CMK (cell line): ENCODE measurements at places on chromosomes 1 and 21.

GRCh38 chr1:82125119-82125518, 324.4 kb downstream of the ADGRL2 start:
- DNase-seq: no peak

DNA sequence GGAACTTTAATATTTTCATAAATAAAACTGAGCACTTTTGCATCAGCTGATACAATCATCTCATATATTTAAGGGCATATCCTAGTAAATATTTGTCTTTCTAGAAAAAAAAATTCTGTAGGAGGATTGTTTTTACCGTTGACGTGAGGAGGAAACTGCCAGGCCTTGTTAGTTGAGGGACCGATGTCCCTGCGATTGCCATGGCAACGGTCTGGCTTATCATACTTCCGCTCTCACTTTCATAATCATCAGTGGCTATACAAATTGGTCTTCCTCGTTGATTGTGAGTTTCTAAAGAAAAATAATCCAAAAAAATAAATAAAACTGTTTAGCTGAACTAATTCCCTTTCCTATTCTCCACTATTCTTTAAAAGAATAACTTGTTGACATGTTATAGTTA, 69.3 kb upstream of the ANGPTL3 start:
- DNase-seq: peak; percentile 76

DNA sequence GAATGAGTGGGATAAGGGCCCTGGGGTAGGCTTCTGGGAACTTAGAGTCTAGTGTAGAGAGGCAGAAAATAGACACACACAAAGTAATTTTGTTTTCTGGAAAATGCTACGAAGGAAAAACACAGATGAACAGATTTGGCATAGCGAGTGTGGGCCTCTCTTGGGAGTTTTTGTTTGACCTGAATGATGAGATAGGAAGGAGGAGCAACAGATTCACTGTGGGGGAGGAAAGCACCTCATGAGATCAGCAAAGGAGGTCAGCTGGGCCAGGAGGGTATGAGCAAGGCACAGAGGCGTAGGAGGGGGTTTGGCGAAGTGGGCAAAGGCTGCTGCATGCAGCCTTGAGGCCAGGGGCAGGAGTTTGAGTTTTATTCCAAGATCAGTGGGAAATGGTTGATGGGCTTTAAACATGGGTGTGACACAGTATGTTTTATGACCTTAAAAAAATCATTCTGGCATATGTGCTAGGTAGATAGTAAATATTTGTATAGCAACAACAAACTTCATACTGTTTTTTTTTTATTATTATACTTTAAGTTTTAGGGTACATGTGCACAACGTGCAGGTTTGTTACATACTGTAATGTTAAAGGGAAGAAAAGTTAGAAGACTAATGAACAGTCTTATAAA, 57.9 kb downstream of the FGGY start:
- no peak for DNase-seq

DNA sequence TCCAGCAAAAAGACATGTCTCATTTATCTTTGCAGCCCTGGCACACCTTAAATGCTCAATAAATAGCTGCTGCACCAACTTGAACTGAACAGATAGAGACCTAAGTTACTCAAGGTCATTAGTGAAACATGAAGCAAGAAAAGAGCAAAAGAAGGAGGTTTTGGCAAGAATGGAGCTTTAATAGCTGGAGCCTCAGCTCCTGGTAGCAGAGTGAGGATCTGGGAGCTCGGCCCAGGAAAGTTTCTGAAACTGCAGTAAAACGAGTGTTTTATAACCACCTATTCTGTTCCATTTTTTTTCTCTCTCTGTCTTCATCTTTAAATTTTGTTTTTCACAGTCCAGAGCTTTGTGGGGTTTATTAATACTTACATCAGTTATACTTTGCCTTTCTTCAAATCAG, 207.5 kb downstream of the SETD4 start:
- DNase-seq: no peak

- no peak for DNase-seq
These were observed 157.8 kb upstream of the JUN start for GRCh38 chr1:58941471-58942289.

DNA sequence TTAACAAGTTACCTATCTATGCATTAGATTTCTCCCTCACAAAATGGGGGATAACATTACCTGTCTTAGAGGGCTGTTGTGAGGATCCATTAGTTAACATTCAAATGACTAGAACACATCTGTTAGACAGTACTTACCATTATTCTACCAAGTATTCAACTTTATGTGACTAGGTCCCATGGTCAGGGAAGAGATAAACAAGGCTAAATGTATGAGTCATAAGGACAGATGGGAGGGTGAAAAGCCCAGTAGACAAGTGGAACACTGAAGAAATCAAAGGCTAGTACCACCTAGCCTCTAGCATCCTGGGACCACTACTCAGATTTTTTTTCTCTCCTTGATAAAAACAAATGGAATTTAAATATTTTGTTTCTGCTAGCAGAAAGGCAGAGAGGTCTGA, 9.0 kb upstream of the VHLL start:
- DNase-seq: no peak

DNA sequence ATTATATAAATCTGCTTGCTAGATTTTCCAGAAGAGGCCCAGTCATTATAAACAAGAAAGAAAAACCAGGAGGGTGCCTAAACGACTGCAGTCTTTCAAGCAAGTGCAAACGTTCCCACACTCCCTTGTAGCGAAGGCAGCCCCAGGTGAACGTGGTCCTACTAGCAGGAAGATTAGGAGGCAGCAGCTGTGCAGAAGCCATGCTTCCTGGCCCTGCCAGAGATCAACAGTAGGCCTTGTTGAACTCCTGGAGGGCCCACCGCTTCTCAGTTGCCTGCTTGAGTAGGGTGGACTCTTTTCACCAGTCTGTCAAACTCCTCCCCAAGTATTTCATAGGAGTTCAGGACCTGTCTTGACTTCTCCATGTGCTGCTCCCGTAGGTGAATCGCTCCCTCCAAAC, 163.0 kb upstream of the GORAB start:
- no peak for DNase-seq

DNA sequence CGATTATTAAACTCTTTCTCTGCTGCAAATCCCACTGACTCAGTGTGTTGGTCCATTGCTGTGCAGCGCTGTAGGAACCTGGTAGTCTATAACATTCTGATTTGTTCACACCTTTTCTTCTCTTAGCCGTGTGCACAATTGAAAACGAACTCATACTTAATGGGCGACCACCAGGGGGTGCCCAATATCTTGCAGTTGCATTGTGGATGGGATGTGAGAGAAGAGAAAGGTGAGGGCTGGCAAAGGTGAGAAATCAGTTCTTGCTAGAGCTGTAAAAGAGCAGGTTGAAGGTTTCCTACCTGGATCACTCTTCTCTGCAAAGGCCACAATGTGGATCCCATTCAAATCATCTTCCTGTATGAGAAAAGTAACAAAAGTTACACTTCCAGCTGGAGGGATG, 51.0 kb downstream of the CASQ2 start:
- no peak for DNase-seq

DNA sequence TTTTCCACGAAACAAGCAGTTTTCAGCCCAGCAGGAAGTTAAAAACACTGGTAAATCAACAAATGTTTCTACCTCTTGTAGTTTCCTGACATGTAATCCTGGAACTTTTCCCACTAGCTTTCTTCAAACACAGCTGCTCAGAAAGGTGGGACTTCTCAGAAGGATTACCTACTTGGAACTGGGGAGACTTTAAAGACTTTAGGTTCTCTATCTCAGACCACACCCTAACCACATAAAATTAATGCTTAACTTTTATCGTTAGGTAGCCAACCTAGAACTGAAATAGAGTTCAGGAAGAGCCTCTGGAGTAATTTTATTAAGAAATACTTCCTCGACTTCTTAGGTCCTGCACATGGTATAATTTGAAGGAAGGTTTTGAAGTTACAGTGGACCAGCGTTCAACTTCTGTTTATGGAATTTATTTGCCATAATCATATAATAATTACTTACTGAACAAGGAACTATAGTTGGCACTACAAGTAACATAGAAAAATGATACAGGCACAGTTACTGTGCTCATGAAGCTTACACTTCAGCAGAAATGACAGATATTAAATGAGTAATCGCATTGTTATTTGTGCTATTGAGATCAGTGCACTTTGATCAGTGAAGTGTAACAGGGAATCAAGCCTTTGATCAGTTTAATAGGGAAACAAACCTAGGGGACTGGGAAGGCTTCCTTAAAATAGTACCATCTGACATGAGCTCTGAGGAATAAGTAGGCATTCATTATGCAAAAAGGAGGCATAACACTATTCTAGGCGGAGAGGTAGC, at the start of gene BCL2L15:
TSS of gene BCL2L15 (minus strand) at position 180 of the 774 bp plus-strand sequence. CDS start 206 bp downstream, outside the sequence.
- DNase-seq: no peak

DNA sequence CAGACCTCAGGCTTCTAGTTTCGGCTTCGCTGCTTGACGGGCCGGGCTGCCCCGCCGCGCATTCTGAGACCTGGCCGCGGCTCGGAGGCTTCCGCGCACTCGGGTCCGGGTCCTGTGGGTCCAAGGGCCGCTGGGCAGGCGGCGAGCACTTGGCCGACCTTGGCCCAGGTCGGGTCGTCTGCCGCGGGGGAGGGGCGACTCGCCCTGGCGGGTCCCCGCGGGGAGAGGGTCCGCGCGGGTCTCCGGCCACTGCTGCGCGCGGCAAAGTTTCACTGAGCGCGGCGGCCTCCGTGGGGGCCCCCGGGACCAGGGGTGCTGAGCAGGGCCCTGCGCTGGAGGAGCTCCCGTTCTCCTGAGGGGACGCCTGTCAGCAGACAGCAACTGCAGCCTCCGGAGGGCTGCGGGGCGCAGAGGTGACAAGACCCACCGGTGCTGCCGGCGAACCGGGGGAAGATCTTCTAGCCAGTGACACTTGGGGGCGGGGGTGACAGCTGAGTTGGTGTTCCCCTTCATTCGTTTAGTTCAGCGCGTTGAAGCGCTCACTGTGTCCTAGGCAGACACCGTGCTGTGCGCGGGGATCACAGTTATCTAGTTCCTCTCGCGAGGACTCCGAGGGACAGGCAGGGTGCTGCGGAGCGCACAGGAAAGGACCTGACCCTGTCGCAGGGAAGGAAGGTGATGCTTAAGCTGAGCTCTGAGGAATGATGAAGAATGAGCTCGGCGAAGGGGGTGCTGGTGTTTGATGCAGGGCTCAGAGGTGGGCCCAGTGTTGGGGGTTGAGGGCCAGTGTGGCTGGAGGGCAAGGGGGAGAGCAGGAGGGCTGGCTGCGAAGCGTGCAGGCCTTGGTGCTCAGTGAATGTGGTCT, 725 bp downstream of the MTFR1L start:
- no peak for DNase-seq

DNA sequence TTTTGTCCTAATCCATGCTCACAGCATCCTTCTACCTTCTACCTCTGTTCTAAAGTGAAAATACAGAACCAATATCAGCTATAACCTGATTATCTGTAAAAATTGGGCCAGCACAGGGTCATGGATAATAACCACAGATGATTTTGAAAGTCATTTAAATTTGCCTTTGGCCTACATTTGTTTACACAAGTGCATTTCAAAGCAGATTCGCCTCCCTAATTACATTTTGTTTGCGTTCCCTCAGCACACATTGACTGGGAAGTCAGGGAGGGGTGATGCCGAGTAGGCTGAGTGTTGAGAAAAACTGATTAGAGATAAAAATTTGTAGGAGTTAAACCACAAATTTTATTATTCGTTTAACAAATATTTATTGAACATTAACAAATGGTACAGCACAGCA, 19.2 kb upstream of the RGS8 start:
- DNase-seq: no peak

- no peak for DNase-seq
These were observed 13.0 kb downstream of the CAMSAP2 start for GRCh38 chr1:200751717-200752116.

DNA sequence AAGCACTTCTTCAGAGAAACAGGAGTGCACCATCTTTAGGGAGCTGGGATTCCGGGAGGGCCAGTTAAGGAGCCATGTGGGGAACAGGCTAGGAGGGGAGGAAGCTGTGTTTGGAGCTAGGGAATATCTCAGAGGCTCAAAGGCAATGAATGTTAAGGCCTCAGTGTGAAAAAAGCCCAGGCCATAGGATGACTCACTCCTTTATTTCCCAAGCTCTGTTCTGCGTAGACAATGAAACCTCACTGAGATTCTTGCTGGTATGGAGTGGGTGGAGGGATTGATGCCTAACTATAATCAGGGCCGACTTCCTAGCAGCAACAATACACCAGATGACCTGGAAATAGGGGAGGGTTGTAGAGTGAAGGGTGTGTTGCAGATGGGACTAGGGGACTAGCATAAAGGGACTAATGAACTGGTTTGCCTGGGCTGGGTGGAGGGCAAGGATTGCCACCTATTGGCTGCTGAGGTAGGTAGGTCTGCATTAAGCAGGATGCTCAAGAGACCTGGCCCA, 2.1 kb downstream of the GNAT2 start:
- no peak for DNase-seq

DNA sequence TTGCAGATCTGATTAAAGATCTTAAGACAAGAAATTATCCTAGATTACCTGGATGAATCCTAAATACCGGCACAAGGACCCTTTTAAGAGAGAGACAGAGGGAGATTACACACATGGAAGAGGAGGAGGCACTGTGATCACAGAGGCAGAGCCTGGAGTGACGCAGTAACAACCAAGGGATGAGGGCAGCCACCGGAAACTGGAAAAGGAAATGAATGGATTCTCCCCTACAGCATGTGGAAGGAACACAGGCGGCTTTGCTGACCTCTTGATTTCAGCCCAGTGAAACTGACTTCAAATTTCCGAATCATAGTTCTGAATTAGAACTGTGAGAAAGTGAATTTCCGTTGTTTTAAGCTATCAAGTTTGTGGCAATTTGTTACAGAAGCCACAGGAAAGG, 50.2 kb upstream of the IVNS1ABP start:
- no peak for DNase-seq

DNA sequence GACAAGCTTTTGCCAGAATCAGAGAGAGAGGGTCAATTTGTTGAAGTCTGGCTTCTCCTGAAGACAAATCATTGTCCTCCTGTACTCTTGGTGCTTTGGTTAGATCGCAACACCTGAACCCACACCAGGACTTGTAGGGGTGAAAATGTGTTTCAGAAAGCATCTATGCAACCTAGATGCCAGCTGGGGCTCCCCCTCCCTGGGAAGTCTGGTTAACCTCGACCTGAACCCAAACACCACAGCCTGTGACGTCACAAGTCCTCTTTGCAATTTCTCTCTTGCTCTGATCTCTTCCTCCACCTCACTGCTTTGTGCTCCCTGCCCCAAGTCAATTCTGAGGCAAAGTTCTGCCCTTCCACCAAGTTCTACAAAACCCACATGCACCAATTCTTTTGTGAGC, 42.8 kb upstream of the USP24 start:
- DNase-seq: no peak

DNA sequence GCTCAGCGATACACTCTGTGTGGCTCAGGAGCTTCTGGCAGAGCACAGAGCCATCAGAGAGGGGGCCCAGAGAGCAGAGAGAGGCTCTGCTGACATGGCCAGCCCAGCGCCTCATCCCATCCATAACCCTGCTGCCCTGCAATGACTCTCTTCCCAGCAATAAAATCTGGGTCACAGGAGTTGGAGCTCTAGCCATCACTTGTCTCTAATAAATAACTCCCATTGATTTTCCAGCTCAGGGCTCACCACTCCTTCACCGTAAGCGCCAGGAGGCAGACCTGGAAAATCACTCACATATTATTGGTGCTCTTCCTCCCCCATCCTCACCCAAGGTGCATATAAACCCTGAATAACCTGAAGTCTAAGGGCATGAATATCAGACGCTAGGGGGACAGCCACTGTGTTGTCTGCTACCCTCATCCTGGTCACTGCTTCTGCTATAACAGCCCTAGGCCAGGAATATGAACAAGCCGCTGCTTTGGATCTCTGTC, at the start of gene APCS:
TSS of gene APCS (plus strand) at position 366 of the 491 bp plus-strand sequence. CDS start at position 462, 96 bp downstream.
- no peak for DNase-seq

- DNase-seq: peak; percentile 88
These were observed 42.9 kb downstream of the ATP1A1 start for GRCh38 chr1:116415699-116416533.
